NCI-H774 (cell line): ENCODE measurements at places on chromosomes 1 and 21.

- no peak for DNase-seq
These were observed 138.0 kb upstream of the SAMSN1 start for GRCh38 chr21:14684071-14684470.

DNA sequence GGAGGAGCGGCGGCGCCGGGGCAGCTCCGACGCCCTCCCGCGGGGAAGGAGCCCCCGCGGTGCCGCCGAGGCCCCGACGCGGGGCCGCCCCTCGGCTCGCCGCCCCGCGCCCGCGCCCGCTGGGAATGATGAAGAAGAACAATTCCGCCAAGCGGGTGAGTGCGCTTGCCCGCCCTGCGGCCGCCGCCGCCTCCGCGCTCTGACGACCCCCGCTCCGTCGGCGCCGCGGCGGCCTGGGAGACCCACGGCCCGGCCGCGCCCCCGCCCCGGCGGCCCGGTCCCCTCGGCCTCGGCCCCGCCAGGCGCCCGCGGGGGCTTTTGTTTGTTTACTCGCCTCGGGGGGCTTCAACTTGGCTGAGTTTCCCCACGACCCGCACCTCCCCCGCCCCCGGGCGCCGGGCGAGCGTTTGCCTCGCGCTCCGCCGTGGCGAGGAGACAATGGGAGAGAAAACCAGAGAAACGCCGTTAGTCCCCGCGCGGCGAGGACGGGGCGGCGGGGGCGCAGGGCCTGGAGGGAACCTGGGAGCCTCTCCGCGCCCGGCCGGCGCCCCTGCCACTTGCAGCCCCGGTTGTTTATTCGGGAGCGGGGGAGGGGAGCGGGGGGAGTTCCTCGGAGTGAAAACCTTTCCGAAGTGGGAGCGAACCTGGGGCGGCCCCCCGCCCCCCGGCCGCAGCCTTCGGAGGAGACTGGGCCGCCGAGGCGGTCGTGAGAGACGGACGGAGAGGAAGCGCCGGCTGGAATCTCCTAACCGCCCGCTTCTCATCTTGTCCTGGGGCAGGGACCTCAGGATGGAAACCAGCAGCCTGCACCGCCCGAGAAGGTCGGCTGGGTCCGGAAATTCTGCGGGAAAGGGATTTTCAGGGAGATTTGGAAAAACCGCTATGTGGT, 661 bp downstream of the PLEKHO1 start:
- no peak for DNase-seq

GRCh38 chr1:38118976-38119375, 72.4 kb upstream of the POU3F1 start:
- DNase-seq = no peak

DNA sequence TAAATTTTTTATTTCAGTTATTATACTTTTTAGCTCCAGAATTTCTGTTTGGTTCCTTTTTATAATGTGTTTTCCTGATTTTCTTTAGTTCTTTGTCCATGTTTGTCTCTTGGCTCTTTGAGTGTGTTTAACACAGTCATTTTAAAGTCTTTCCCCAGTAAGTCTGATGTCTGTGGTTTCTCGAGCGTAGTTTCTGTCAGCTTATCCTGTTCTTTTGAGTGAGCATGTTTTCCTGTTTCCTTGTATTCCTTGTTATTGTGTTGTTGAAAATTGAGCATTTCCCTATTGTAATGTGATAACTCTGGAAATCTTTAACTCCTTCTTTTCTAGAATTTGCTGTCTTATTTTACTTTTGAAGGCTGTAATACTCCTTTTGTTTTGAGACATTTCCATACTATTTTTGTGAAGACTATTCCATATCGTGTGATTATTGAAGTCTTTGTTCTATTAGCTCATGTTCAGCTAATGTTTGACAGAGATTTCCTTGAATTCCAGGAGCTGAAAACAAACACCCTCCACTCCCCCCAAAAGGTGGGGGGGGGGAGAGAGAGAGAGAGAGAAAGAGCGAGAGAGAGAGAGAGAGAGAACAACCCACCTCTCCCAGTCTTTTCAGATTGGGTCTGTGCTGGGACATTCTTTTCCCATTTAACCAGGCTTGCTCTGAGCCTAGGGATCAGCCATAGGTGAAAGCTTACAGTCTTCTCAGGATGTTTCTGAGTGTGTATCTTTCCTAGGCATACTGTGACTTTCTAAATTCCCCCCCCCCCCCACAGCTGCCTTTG, 38.3 kb downstream of the SDCCAG8 start:
- DNase-seq = no peak

GRCh38 chr21:29788752-29789151, 151.0 kb downstream of the GRIK1 start:
- no peak for DNase-seq

GRCh38 chr21:26842974-26843932, 2.0 kb downstream of the ADAMTS1 start:
- DNase-seq = peak; percentile 33

- DNase-seq = no peak
These were observed 10.7 kb upstream of the COL16A1 start for GRCh38 chr1:31714442-31715086.

- DNase-seq = no peak
These were observed 128.7 kb upstream of the F3 start for GRCh38 chr1:94670273-94670672.

DNA sequence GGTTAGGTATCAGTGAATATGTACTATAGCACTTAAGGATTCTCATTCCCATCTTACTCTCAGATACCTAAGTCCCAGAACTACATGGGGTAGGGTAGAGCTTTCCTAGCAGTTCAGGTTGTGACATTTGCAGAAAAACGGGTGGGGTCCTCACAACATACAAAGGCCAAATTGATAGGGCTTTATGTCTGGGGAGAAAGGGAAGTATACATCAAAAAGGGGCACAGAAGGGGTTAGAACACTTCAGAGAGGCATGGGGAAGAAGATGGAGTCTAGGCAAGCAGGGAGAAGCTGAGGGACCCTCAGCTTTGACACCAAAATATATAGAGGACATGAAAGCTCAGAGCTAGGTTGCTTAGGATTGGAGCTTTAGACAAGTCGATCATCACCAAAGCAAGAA, 3.6 kb downstream of the UROD start:
- DNase-seq = no peak

- DNase-seq = no peak
These were observed 141.3 kb downstream of the TNR start for GRCh38 chr1:175602026-175602585.

- no peak for DNase-seq
These were observed 127.1 kb upstream of the ARHGEF16 start for GRCh38 chr1:3327389-3327702.

GRCh38 chr1:89598450-89599331, 34.2 kb upstream of the LRRC8C start:
- DNase-seq = peak; percentile 16

DNA sequence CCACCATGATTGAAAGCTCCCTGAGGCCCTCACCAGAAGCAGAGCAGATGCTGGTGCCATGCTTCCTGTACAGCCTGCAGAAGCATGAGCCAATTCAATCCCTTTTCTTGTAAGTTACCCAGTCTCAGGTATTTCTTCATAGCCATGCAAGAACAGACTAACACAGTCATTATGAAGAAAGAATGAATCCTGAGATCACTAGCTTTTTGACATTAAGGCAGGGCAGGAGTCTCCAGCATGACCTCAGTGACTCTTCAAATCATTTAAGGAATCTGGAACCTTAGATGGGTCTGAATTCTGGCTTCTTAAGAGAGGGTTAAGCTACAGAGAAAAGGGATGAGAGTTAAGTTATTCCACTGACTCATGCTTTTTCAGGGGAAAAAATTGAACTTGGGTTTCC, 79.0 kb downstream of the PTPN14 start:
- DNase-seq = no peak

DNA sequence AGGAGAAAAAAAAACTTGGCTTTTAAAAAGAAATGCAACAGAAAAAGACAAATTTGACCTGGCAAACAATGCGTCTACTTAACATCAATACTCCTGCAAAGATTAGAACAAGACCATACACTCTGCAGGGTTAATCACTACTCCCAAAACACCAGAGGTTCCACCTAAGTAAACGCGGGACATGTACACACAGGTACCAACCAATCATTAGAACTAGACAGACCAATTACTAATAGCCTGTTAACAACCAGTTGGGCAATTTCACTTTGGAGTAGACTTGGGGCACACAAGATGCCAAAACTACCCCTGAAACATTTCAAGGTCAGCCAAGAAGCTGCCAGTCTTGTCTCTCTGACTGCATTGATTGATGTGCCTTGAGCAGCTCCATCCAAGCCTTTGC, 125.8 kb downstream of the RRAGC start:
- DNase-seq = no peak

GRCh38 chr1:23720256-23720995, 22.8 kb upstream of the ELOA start:
- no peak for DNase-seq
